ENCODE measurements at places on chromosomes 3 and 15.

DNA sequence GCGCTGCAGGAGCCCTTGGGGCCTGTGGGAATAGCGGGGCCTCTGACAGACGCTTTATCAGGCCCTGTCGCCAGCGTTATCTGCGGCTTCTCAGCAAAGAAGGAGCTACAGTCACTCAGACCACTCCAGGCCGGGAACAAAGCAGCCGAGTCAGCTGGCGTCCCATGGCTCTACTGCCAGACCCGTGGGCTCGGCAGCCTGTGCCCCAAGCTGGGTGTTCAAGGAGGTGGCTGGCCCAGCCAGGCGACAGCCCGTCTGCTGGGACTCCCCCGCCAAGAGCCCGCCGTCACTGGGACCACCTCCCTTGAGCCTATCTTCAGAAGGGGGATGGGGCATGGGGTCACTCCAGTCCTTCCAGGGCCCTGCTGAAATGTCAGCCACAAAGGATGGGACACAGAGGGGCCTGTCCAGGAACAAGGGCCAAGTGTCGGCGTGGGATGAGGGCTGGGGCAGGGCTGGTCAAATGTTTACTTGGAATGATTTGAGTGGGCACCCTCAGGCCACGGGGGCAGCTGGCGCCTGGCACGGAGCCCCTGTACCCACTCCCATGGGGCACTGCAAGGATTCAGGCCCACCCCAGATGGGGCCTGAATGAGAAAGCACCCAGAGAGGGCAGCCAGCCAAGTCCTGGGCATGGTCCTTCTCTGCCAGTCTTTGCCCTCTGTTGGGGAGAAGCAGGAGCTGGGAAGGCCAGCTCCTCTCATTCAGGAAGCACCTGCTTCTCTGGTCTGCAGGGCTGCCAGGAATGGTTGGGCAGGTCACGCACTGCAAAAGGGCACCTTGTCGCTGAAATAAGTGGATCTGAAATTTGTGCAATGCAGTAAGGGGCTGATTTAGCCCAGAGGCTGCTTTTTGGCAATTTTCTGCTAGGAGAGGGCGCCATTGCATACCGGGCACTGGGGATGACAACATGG lies 148.3 kb downstream of the SMAD6 start:
- DNase-seq, result no peak

DNA sequence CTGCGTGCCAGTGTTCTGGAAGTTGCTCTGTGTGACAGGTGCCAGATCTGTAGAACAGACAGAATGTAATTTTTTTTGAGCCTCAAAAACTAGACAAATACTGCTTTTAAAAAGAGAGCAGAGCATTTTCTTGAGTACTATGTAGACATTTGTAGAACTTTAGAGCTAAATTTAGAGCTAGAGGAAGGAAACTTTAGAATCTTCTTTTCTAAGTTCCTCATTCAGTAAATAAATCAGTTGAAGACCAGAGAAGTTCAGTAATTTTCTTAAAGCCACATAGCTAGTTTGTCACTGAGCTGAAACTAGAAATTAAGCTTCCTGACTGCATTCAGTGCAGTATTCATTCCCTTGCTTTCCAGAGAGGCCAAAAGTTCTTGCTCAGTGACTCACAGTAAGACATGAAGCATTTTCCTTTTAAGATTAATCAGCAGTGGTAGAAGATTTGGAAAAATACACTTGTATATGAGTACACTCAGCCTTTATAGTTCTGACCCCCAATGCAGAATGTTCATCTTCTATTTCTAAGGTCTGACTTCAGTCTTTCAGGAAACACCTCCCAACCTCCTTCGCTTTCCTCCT lies 83.6 kb upstream of the TSEN2 start:
- DNase-seq, result peak; percentile 56

- no peak for DNase-seq
These were observed 13.1 kb upstream of the NAALADL2 start for GRCh38 chr3:174846055-174846454.

GRCh38 chr15:43241100-43241499 lies 20.3 kb upstream of the EPB42 start:
- DNase-seq, result no peak

- no peak for DNase-seq
These were observed 496.9 kb downstream of the CADM2 start for GRCh38 chr3:85455561-85456200.

DNA sequence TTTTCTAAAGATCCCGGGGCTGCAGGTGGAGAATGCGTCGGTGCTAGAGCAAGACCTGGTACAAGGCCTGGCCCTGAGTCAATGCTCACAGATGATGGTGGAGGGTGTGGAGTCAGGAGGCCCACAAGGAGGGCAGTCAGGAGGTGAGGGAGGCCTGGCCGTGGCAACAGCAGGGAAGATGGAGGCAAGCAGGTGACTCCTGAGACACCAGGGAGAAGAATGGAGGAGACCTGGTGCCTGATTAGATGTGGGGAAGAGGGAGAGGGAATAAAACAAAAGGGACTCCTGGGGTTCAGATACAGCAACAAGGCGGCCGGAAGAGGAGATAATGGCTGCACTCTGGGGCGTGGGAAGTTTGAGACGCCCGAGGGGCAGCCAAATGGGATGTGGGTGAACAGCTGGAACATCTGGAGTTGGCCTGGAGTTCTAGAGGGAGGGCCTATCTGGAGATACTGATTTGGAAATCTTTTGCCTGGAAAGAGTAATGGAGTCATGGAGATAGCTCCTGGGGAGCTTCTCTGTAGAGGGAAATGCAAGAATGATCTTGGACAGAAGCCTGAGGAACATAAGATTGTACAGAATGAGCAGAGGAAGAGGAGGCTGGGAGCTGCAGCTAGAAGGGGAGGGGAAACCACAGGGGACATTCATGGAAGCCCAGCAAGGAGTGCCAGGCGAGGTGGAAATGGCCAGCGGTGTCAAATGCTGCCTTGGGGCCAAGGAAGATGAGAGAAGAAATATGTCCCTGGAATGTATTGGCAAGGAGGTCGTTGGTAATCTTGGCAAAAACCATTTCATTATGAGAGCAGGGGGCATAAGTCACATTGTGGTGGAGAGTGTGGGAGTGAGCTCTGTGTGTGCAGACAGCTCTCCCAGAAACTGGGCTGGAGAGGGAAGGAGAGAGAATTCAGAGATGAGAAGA lies 67.5 kb upstream of the CORO2B start:
- no peak for DNase-seq

DNA sequence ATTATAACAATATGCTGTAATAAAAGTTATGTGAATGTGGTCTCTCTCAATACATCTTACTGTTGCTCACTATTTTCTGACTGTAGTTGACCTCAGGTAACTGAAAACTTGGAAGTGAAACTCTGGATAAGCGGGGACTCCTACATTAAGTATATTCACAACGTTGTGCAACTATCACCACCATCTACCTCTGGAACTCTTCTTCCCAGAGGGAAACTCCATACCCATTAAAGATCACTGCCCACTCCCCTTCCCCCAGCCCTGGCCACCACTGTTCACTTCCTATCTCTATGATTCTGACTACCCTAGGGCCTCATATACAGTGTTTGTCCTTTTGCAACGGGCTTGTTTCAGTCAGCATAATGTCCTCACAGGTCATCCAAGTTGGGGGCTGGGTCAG lies 20.7 kb downstream of the SLCO3A1 start:
- no peak for DNase-seq

- peak; percentile 82 for DNase-seq
These were observed 34.3 kb downstream of the TMEM44 start for GRCh38 chr3:194598771-194599557.

GRCh38 chr3:107235193-107235927 lies 141.9 kb upstream of the CCDC54 start:
- DNase-seq, result no peak

DNA sequence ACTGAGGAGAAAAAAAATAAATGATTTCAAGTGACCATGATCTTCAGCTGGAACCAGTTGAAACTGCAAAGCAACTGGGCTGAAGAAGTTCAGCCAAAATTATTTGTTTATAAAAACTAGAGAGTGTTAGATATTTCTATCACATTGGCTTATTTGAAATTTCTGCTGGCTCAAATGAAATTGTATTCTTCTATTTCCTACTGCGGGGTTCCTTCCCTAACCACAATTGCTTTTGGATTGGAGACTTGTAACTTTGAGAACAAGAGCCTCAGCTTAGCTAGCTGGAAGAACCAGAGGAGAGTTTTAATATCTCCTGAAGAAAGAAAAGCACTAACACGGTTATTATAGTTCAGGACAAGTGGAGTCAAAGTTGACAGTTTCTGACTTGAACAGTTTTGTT lies 31.1 kb downstream of the AGTR1 start:
- no peak for DNase-seq

DNA sequence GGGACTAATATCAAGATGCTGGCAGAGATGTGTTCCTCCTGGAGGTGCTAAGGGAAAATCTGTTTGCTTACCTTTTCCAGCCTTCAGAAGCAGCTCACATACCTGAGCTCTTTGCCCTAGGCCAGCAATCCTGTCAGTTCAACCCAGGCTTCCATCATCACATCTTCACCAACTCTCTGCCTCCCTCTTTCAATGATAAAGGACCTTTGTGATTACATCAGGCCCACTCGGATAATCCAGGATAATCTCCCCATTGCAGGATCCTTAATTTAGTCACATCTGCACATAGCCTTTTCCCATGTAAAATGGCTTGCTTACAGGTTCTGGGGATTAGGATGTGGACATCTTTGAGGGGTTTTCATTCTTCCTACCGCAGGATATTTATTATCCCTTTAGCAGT lies 58.3 kb downstream of the NSUN3 start:
- no peak for DNase-seq

DNA sequence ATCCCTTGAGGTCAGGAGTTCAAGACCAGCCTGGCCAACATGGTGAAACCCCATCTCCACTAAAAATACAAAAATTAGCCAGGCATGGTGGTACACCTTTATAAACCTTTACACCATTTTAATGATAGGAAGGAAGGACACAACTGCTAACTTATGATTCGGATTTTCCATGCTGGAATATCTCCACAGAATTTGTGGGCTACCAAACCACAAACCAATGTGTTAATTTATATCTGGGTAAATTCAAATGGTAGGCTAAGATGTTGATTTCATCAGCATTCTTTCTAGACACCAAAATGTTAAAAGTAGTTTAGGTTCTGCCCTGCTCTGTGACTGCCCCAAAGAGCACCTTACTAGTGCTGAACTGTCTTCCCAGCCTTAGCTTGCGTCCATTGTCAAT lies 72.8 kb downstream of the POLQ start:
- DNase-seq, result no peak

DNA sequence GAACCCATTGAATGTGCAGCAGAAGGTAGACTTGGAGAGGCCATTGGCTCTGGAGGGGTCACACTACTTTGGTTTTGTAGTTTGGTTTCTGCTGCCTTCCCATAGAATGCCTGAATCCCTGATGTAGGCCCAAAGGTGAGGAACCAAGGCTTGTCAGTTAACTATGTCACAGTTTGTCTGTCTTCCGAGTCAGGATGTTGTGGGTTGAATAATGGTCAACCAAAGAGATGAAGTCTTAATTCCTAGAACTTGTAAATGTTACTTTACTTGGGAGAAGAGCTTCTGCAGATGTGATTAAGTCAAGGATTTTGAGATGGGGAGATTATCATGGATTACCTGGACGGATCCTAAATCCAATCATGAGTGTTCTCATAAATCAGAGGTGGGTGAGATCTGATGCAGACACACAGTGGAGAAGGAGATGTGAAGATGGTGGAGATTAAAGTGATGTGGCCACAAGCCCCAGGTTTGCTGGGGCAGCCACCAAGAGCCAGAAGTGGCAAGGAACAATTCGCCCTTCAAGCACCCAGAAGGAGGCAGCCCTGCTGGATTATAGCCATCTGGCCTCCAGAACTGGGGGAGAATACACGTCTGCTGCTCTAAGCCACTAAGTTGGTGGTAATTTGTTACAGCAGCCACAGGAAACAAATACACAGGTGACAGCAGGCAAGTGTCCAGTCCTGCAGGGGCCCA lies 2.3 kb upstream of the CCR8 start:
- DNase-seq, result no peak

GRCh38 chr3:186330772-186331460 lies 31.1 kb downstream of the DGKG start:
- DNase-seq, result no peak

GRCh38 chr3:5480190-5480589 lies 292.7 kb downstream of the EDEM1 start:
- no peak for DNase-seq

DNA sequence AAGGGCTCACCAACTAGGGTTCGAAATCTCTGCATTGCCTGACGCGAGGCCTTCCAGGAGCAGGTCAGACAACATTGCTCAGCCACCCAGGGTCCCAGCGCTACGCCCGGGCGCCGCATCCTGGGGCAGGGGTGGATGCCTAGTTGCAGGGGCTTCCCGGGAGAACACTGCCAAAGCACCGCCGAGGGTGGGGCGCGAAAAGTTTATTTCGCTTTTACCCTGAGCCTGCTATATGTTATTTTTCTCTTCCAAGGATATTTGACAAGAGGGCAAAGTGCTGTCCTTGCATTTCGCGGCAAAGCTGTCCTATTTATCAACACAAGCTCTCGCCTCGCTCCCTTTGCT lies 549 bp upstream of the SOX14 start:
- no peak for DNase-seq

- peak; percentile 14 for DNase-seq
These were observed 59.5 kb upstream of the STRIT1 start for GRCh38 chr3:155352900-155353490.

- DNase-seq, result no peak
These were observed 70.3 kb upstream of the BBX start for GRCh38 chr3:107452436-107452835.

DNA sequence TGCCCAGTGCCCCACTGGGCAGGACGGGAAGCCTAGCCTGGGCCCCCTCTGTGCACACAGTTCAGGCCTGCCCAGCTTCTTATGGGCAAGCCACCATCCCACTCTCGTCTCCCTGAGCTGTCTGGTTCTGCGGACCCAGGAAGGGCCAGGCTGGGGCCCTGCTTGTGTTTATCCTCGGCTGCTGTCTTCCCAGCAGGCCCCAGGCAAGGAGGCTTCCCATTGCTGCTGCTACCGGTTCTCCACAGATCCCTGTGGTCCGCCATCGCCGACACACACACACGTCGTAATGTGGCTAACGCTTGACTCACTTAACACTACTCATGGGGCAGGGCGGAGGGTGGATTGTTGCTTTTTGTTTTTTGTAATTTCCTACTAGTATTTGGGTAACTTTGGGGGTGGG lies 52.4 kb upstream of the SLC6A1 start:
- DNase-seq, result no peak

Data from kidney epithelial cell (primary cell).